Activated CD8-positive, alpha-beta T cell treated with anti-CD3 and anti-CD28 coated beads, Interleukin-2, amount 10 ng/mL, durations not matched to agents 7 days and 5 days (primary cell): ENCODE measurements at places on chromosomes 4 and X.

DNA sequence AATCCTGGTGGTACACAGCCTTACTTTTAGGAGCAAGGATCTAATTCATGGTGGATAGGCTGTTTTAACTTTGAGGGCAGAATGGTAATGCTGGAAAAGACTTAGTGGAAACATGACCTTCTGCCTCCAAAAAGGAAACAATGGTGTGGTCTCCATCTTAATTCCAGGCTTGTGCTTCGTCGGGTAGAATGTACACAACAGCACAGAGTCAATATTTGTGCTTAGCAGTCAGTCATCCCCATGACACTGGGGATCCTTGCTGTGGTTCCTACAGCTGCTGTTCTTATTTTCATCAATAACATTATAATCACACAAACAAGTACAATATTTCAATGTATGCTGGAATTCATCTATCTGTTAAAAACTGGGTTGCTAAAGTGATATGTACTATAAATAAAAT, 104.4 kb downstream of the HHIP start:
- no peak for DNase-seq

- no peak for DNase-seq
These were observed 2311.2 kb downstream of the PCDH7 start for GRCh38 chr4:33031328-33031727.

GRCh38 chr4:26824667-26825066, 36.0 kb upstream of the STIM2 start:
- DNase-seq = no peak

DNA sequence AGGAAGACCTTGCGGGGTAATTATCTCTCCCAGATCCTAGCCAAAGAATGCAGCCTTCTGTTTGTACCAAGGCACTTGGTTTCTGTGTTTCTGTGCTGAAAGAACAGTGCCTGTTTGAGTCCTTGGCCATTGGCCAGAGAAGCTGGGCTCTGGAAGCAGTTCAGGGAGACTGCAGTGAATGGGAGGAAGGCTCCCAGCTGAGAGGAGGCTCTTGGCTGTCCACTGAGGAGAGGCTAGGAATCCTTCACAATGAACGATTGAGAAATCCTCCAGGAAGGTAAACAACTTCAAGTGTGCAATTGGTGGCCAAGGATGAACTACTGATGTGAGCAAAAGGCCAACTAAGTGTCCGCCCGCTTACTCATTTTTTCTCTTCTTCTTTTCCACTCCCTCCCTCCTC, 61.3 kb downstream of the HS3ST1 start:
- no peak for DNase-seq

DNA sequence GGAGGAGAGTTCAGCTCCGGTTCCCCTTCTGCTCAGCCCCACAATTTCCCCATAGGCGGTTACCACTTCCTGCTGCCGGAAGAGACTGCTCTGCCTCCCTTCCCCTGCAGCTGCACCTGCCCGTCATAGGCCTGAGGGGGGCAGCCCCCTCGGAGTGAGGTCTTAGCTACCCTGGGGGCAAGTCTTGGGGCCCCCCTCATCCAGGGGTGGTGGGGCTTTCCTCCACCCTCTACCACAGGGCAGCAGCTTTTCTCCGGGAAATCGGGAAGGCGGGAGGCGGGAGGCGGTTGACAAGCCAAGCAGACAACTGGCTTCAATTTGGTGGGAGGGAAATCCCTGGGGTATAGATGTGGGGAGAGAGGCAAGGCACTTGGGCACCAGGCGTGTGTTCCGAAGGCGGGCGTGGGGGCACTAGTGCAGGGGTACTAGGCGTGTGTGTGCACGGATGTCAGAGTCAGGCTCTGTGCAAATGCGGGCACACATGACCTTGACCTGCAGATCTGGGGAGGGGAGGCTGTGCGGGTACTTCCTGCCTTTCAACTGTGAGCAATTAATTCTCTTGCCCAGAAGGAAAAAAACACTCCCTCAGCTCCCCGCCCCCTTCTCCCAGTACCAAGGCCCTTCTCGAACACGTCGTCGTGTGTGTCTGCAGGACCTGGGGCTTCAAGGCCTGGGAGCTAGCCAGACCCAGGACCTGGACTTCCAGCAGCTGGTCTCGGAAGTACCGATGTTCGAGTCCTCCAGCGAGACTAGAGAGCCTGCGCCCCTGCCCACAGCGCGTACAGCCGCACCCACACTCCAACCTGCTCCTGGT, 1.0 kb upstream of the ARHGAP4 start:
- peak; percentile 87 for DNase-seq

DNA sequence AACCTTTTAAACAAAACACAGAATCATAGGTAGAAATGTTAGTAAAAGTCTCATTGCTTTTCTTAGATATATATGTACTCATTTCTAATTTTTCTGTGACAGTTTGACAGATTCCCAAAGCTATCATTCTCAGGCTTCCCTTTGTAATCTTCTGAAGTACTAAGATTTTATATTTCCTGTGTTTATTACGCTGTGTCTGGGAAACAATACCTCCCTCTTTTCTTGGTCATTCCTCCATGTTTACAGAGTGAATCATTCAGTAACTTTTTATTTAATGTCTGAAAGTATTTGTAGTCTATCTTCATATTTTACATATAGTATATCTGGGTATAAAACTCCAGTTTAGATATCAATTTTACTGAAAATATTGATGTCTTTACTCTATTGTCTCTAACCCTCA, 1826.3 kb upstream of the IGFBP7 start:
- no peak for DNase-seq

GRCh38 chr4:24794916-24795665, at the start of gene SOD3:
TSS of gene SOD3 (plus strand) at chr4:24795573. CDS start at chr4:24799522, 3,949 bp downstream.
- DNase-seq = no peak

GRCh38 chr4:118842055-118842454, 6.1 kb upstream of the SEC24D start:
- no peak for DNase-seq

GRCh38 chr4:4321951-4322688, 32.1 kb downstream of the ZBTB49 start:
- DNase-seq = no peak

DNA sequence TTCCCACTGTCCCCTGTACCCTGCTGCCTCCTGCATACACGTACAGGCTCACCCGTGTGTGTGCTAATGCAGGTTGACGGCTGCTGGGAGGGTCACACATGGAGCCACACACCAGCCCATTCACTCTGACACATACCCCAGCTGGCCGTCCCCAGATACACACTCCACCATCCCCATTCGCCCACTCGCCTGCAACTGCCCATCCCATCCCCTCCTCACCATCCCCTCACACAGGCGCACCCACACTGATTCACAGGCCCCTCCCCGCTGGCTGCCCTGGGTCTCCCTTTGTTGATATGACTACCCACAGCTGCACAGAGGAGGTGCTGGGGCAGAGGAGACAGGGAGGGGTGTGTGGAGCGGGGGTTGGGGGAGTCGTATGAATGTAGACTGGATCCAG, 25.7 kb downstream of the PJA1 start:
- DNase-seq = no peak

DNA sequence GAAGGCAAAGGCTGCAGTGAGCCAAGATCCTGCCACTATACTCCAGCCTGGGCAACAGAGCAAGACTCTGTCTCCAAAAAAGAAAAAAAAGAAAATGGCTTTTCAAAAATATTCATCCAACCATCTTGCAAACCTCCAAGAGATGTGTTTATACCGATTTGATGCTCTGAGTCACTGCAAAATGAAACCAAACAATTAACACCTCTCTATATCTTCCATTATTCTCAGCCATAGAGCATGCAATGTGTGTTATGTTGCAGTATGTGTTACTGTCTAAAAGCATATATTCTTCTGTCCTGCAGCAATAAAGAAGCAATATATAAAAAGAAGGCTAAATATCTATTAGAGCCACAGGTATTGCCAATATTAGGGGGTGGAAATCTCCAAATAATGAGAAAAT, 51.4 kb downstream of the ARAP2 start:
- DNase-seq = no peak

GRCh38 chr4:160212078-160212477, 1109.2 kb downstream of the RAPGEF2 start:
- DNase-seq = no peak

GRCh38 chrX:151801980-151802379, 67.4 kb downstream of the CNGA2 start:
- no peak for DNase-seq

DNA sequence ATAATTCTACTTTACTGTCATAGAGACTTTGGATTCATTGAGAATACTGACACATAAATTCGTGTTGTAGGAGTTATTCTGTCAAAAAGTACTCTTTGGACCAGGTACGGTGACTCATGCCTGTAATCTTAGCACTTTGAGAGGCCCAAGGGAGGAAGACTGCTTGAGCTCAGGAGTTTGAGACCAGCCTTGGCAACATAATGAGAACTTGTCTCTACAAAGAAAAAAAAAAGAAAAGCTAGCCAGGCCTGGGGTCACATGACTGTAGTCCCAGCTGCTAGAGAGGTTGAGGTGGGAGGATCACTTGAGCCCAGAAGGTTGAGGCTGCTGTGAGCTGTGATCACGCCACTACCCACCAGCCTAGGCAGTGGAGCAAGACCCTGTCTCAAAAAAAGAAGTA, 54.9 kb downstream of the WDR19 start:
- no peak for DNase-seq

GRCh38 chr4:185235843-185236503, 26.6 kb downstream of the SNX25 start:
- DNase-seq = no peak

- no peak for DNase-seq
These were observed 490.3 kb upstream of the TECRL start for GRCh38 chr4:64899563-64899962.

- no peak for DNase-seq
These were observed 214.8 kb downstream of the SPCS3 start for GRCh38 chr4:176534566-176534965.

GRCh38 chr4:80192937-80193336, 4.4 kb upstream of the PRDM8 start:
- no peak for DNase-seq

- DNase-seq = no peak
These were observed 107.2 kb downstream of the ATP11C start for GRCh38 chrX:139825618-139826017.
